NCI-H526 (cell line): ENCODE measurements at places on chromosomes 3 and 15.

DNA sequence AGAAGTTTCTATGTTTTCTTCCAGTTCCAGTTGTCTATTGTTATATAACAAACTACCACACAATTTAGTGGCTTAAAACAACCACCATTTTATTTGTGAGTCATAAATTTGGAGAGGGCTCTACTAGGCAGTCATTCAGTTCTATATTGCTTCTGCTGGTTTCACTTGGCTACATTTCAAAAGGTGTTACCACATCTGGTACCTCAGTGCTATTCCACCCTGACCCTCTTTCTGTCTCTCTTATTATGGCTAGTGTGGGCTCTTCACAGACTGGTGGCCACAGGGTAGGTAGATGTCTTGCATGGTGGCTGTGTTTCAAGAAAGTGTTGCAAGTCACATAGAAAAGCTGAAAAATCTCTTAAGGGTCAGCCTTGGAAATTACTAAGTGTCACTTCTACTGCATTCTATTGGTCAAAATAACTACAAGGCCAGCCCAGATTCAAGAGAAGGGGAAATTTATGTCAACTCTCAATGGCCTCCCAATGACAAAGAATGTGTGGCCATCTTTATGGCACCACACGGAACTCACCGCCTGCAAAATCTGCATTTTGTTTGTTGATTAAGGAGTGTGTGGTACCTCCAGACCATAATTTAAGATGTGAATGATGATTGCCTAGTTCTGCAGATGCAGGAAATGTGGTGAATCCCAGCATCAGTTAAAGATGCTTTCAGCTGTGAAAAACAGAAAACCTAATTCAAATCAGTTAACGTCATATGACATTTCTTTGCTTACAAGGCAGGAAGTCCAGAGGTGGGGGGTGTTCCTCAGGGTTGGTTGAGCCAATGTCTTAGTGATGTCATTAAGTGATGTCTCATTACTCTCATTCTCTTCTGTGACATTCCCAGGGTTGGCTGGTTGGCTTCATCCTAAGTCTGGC, 105.8 kb upstream of the RASGRP1 start:
- DNase-seq: no peak

DNA sequence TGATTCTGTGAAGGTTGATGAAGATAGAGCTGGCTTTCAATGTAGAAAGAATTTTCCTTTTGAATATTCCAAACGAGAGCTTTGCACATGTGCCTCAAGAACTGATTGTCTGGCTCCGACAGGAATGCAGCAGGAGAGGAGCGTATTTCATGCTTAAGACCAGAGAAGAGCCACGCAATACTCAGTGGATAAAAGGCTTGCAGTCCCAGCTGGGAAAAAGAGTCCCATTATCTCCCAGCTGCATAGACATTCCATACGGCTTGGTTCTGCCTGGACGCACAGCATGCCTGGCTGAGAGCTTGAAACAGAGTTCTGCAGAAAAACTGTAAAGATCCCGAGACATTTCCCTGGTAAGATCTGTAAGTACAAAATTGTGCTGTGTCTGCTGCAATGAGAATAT, at the start of gene CNTN6:
Gene CNTN6, plus strand, starts transcription at position 254 of the 400 bp plus-strand sequence. CDS start 54,985 bp downstream, outside the sequence.
- peak; percentile 48 for DNase-seq

GRCh38 chr15:99755692-99756409, 22.6 kb upstream of the LYSMD4 start:
- DNase-seq: peak; percentile 80

- DNase-seq: no peak
Observed at GRCh38 chr3:42430781-42431532, 20.5 kb upstream of the LYZL4 start.

- DNase-seq: no peak
Observed at GRCh38 chr3:46824211-46824970, 38.9 kb downstream of the MYL3 start.

GRCh38 chr3:55541016-55541415, 53.9 kb upstream of the WNT5A start:
- no peak for DNase-seq

- peak; percentile 55 for DNase-seq
Observed at GRCh38 chr3:124351430-124352148, 359.7 kb upstream of the ROPN1 start.

DNA sequence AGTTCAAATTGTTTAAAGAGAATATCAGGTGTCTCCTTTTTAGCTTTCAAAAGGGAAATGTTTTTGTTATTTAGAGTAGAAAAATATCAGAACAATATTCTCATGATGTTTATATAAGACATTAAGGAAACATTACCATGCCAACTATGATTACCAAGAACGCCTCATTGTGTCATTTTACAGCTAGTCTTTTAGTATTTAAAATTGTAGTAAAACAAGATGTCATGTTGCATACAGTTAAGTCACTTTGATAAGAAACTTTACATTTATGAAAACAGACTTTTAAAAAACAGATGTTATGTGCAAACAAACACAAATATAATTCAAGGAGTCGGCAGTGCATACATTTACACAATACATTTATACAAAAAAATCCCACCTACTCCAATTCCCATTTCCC, 4.4 kb downstream of the PLSCR4 start:
- no peak for DNase-seq

GRCh38 chr3:47976135-47976732, 40.0 kb downstream of the MAP4 start:
- DNase-seq: no peak

- no peak for DNase-seq
Observed at GRCh38 chr3:191634902-191635301, 173.9 kb downstream of the PYDC2 start.

DNA sequence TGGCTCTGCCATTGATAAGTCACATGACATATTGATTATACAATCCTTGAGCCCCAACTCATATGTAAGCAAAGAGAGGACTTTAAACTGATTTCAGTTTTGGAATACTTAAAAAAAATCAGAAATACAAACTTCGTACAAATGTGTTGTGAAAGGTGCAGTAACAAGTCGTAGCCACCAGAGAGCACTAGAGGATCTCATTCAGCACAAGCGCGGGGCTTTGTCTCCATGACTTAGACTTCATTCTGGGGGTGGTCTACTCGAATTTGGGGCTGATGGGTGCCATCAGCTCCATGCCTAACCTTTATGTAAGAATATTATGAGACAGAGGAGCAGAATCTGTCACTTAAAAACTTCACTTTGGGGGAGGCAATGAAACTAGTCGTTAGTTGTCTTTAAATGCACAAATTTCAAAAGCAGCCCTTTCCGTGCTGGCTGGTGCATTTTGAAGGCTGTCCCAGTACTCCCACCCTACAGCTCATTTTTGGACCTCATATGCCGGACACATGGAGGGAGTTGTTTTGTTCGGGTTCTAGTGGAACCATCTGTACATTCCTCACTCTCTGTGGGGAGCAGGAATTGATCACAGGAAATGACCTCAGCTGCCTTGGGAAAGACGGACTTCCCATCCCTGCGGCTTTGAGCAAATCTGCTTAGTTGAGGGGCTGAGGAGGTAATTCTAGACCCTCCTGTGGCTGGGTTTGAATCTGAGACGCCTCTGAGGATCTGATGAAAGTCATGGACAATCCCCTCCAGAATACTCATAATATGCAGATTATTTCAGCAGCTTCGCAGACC, 27.5 kb upstream of the MASP1 start:
- DNase-seq: peak; percentile 46
